ENCODE measurements at places on chromosomes 5 and 9. TPM values are rescaled to one million over a fixed set of nuclear protein-coding genes. Genes with fewer than 3 reads are reported as not detected.

DNA sequence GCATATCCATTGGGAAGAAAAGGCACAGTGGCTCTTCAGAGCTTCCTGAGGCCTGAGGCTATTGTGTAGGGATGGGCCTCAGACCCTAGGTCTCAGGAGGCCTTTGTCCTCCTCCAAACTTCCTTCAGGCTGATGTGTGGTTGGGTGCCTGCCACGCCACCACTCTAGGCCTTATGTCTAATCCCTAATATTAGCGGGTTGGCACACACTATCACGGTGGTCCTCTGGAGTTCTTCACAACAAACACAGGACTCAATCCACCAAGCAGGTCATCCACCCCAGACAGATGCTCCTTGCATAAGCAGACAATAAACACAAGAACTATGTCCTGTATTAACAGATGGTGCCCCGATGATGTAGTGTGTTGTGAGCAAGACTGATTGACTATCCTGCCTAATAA is 31.0 kb upstream of the FSTL4 start:
- DNase-seq = no peak

- DNase-seq = no peak
Measured at GRCh38 chr5:59346982-59347381, 546.5 kb downstream of the PDE4D start.

- no peak for DNase-seq
Measured at GRCh38 chr5:79512471-79513307, 1.2 kb downstream of the HOMER1 start.

Gene EEIG1
- 39.1 TPM for polyA plus RNA-seq

Gene SCAMP1
- polyA plus RNA-seq = 64.5 TPM
